HepG2 (cell line): ENCODE measurements at places on chromosomes 5 and 9. TPM values are rescaled to one million over a fixed set of nuclear protein-coding genes. Genes with fewer than 3 reads are reported as not detected.

The TSLP gene
- polyA plus RNA-seq: not detected in 2 replicates

DNA sequence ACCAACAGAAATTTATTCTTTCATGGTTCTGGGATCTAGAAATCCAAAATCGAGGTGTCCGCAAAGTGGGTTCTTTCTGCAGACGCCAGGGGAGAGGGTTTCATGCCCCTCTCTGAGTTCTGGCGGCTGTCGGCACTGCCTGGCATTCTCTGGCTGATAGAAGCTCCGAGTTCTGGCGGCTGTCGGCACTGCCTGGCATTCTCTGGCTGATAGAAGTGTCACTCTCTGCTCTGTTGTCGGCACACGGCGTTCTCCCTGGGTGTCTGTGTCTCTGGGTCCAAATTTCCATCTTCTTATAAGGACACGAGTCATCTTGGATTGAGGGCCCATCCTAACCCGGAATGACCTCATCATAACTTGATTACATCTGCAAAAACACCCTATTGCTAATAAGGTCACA is 7.6 kb downstream of the GFI1B start:
- no peak overlapping the region for H3K4me3 ChIP-seq
- no peak for DNase-seq
- no peak overlapping the region for H3K27ac ChIP-seq
- peaks cover 48% of the 10 kb centered on the region for H3K4me1 ChIP-seq

The PIP5KL1 gene
- 0.44 and 0.49 TPM in 2 replicates for polyA plus RNA-seq

GRCh38 chr5:136511046-136511445 is 145.7 kb upstream of the TRPC7 start:
- H3K4me3 ChIP-seq: no peak overlapping the region
- no peak overlapping the region for H3K27ac ChIP-seq
- H3K4me1 ChIP-seq: no peaks in the 10 kb centered on the region
- no peak for DNase-seq
- H3K27me3 ChIP-seq: no peaks in the 10 kb centered on the region

GRCh38 chr9:96129747-96130146 is 172.2 kb downstream of the HSD17B3 start:
- H3K4me1 ChIP-seq: peaks cover 10% of the 10 kb centered on the region
- H3K27me3 ChIP-seq: no peaks in the 10 kb centered on the region; the same call in 1 of the 2 replicates
- H3K27ac ChIP-seq: no peak overlapping the region
